ENCODE measurements at places on chromosomes 1 and 21.

DNA sequence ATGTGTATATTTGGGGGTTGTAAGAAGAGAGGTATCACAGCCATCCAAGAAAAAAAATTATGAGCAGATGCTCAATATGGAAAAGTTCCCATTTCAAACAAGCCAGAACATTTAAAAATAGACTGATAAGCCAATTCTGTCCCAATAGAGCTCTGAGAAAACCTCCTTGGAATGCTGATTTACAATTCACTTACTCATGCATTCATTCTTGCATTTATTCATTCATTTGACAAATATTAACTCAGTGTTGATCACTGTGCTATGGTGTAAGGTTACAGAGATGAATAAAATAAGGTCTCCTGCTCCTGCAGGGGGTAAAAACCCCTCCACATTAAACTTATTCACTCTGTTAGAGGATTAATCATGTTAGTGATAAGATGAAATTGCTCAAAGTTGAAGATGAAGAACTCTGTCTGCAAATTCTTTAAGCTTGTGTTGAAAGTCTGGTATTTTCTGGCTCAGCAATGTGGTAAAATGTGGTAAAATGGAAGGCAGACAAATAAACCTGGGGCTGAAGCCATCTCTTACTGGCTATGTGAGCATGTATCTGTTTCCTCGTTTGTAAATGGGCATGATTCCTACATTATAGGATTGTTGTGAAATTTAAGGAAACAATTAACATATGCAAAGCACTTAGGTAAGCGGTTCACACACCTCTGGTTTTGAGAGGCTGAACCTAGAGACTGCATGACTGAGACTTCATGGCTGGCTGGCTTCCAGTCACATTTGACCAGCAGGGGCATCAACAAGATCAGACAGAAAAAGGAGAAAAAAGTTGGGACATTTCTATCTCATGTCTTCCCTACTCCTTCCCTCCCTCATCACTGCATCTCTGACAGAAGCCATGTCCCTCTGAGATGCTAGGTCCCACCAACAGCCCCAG lies 45.0 kb upstream of the DAB1 start:
- DNase-seq = no peak

- DNase-seq = no peak
These were observed 29.7 kb downstream of the ECE1 start for GRCh38 chr1:21260405-21261125.

DNA sequence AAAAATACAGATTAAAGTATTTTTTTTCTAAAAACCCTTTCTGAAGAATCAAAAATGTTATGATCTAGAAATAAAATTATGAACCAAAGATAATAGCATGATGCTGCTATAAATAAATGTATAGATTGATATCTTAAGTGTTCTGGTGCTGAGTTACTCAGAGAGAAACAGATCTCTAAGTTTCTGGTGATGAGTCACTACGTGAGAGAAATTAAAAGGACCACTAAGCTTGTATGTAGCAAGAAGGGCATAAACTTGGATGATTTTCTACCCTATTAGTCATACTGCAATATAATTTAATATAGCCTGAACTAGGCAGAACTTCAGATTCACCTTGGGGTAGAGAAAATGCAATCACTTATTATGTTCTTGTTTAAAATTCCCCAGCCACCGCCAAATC lies 514.8 kb downstream of the AMY1C start:
- DNase-seq = no peak

- no peak for DNase-seq
These were observed 130.6 kb downstream of the URB2 start for GRCh38 chr1:229756666-229757065.

- DNase-seq = no peak
These were observed 4.7 kb upstream of the PCSK9 start for GRCh38 chr1:55034476-55035133.

GRCh38 chr1:162943622-162944021 lies 82.6 kb upstream of the CCDC190 start:
- DNase-seq = no peak

DNA sequence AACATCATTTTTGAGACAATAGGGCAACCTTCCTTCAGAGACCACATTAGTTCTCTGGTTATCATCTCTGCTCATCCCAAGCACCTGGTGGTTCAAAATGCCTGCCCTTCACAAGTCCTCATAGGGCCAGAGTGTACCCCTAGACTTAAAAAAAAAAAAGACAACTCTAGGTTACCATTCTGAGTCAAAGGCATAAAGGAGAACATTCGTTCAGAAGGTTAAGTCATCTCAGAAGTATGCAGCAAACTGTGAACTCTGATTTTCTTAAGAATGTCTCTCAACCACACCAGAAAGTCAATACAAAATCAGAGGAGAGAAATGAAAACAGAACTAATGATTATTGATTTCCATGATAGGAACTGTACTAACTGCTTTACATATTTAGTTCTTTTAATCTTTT lies 9.2 kb upstream of the BEND5 start:
- DNase-seq = no peak

GRCh38 chr1:35454176-35454575 lies 103.0 kb downstream of the KIAA0319L start:
- no peak for DNase-seq

- DNase-seq = no peak
These were observed 8.6 kb downstream of the CDC14A start for GRCh38 chr1:100360790-100361510.

- no peak for DNase-seq
These were observed 312.7 kb upstream of the C1orf87 start for GRCh38 chr1:60386249-60386648.

DNA sequence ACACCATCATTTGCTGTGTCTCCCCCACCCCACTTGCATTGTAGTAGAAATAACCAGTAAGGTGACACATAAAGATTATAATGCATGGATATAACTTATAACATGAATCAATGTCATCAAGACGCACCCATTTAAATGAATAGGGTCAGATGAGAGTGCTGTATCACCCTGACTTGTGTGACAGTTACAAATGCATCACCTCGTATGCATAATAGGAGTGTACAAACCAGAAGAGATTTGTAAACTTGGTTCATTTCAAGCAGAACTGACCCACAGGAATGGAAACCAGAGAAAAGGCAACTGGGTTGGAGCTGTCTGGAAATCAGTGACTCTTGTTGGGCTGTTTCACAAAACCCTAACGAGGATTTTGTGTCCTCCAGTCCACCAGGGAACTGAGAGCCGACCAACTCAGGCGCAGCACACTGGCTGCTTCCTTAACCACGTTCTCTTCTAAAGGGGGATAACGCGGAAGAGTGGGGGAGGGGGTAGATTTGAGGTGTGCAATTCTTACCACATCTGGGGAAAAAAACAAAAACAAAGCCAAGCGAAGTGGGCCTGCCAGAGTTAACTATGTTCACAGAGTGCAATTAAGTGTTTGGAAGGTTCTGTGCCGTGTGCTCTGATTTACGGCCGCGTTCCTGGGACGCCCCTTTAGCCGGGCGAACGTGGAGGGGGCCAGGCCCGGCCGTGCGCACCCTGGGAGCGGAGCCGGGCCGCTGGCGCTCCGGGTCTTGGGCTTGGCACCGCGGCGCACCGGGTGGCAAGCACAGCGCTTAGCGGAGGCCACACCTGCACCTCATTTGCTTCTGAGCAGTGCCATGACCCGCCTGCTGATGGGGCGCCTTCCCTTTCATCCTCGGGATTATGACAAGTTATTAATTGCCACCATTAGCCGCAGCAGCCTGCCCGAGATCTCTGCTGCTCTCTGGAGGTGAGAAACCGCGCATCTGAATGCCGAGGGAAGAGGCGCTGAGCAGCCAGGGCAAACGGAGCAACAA lies 248.8 kb upstream of the FOXD3 start:
- DNase-seq = no peak

DNA sequence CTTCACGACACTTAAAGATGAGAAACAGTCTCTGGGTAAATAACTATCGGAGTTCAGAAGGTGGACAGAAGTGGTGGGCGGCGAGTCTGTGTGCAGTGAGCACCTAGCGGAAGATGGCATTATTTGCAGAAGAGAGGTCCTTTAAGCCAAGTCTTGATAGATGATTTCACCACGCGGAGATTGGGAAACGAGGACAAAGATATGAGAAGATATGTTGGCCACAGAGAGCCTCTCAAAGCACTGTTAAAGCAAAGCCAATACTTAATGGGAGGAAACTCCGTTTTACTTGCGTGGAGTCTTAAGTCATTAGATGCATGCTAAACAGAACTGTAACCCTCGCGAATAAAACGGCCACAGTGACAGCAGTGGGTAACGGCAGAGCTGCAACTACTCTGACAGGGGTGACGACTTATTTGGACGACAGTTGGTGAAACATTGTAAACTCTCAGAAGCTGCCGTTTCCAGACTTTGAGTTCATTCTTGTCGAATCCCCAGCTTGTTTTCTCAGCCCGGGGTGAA lies 577 bp upstream of the CEP350 start:
- DNase-seq = no peak

GRCh38 chr1:221632072-221632471 lies 109.8 kb downstream of the DUSP10 start:
- no peak for DNase-seq

DNA sequence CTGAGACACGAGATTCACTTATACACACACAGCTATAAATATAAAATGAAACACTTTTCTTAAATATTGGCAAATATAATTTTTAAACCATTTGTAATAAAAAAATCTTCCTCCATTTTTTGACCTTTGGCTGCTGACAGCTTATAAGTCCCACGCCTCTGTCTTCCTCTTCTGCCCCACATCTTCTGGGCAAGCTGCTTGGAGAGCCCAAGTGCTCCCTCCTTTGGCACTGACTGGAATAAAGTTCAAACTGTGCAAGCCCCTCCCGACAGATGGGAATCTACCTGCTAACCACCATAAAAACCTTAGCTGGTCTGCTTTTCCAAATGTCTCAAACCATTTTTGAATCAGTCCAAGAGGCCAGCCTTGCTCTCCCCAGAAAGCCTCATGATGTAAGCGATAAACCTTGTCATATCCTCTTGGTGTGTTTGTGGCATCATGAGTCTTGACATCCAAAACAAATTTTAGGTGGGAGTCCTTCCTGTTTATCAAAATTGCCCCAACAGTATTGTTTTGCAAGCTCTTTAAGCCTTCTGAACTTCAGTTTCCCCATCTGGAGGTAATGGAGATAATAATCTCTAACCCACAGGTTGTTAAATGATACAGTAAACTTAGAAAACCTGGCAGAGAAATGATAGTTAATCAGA lies 99.8 kb downstream of the SNX7 start:
- DNase-seq = no peak

DNA sequence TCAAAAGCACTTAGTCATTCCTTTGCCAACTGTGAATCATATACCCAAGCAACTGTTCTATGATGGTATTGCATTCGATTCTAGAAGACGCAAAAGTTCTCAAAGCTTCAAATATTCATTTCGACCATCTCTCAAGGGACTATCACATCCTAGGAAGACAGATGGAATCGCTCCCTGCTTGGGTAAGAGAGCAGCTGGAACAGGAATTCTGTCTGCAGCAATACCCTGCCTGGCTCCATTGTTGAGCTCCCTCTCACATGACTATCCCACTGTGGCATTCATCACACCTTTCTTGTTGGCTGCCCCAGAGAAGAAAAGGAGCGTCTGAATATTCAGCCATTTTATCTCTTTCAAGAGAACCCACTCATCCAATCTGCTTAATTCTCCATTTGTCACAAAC lies 397.7 kb downstream of the NTNG1 start:
- no peak for DNase-seq

DNA sequence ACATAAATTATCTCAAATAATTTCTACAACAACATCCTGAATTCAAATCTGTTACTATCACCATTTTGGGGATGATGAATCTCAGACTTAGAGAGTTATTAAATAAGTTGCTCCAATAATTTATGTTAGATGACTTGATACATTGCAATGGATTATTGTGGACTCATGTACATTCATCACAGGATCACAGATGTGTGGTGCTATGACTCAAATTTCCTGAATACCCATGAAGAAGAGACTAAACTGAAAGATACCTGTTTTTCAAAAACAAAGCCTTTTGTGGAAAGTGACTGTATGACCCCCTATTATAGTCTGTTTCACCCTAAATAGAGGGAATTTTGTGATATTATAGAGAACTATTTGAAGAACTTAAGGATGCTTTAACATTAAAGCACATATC lies 315.0 kb downstream of the PLA2G4A start:
- DNase-seq = no peak

DNA sequence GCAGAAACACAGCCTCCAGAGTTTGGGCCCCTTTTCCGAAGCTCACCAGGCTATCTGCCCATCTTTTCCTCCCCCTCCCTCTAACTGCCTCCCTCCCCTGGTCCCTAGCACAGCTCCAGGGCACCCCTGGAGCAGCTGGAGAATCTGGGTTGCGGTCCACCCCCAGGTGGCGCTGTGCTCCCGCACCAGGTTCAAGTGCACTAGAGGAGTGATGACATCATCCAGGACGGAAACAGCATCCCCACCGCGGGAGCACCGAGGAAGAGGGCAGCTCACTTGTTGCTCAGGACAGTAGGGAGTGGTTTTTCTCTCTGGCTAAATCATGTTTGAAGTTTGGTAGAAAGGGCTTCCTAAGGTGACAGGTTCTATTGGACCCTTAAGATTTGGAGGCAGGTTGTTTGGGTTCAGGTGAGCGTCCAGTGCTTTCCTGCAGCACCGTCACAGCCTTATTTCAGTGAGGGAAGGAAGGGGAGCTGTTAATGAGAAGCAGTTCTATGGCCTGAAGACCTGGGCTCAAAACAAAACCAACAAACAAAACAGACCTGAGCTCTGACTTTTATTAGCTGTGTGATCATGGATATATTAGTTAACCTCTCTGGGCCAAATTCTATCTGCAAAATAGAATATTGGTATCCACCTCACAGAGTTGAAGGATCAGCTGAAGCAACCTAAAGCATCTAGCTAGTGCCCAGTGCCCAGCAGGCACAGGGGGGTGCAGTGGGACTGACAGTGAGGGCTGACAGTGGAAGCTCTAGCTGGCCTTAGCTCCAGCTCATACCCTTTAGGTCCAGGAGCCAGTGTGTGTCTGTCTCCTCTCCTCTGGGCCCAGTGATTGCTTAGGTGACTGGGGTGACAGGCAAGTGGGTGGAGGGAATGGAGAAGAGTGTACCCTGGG lies 7.5 kb downstream of the SHISA4 start:
- peak; percentile 70 for DNase-seq

- DNase-seq = no peak
These were observed 28.7 kb downstream of the NBPF3 start for GRCh38 chr1:21468599-21468998.

- DNase-seq = no peak
These were observed 176.9 kb downstream of the ADGRL4 start for GRCh38 chr1:78829644-78830043.

- no peak for DNase-seq
These were observed 410.1 kb downstream of the PRDM2 start for GRCh38 chr1:14110040-14110439.

DNA sequence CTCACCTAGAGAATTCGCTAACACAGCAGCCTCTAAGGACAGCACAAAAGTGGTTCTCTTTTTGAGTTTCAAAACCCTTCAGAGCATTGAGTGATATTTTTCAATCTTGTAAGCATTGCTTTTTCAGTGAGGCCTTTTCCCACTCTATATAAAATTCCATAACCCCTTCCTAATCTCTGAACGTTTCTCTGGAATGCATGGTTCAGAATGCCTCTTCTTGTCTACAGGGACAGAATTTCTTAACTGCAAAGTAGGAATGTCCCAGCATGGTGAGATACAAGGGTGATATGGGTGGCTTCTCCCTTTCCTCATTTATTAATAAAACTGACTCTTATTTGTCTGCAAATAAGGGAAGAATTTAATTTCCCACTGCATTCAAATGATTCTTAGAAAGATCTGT lies 377.9 kb downstream of the LTN1 start:
- no peak for DNase-seq
